ENCODE measurements at places on chromosomes 2 and 18.

DNA sequence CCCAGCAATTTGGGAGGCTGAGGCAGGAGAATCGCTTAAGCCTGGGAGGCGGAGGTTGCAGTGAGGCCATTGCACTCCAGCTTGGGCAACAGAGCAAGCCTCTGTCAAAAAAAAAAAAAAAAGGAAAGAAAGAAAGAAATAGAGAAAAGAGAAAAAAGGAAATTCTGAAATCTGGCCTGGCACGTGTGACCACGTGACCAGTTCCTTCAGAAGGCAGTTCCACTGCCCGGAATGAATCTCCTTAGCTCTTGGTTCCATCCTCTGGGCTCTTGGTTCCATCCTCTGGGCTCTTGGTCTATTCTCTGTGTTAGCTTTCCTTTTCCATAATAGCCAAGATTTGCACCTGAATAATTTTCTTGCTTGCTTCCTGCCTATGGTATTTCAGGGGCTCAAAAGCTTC is 5.3 kb upstream of the POMC start:
- DNase-seq: no peak

DNA sequence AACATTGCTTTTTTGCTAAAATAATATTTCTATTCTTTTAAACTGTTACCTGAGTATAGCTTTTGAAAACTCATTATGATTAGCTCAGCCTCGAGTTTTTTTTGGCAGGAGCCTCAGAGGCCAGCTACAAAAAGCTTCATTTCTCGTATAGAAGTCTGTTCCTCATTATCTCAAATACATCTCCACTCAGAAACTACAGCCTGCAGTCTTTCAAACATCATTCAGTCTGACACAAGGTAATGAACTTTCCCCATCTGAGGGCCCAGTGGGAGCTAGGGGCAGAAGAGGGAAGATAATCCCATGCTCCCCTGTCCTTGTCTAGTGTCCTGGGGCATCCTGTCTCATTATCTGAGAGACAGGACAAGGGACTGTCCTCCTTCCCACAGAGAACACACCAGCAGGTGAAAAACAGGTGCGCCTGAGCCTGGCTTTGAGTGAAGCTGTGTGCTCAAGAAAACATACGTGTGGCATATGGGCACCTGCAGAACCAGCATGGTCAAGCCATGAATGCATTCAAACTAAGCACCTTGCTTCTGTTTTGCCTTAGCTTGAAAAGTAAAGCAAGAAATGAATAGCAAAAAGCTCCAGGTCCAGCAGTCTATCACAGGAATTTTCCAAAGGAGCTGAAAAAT is 247.5 kb downstream of the MREG start:
- DNase-seq: no peak

DNA sequence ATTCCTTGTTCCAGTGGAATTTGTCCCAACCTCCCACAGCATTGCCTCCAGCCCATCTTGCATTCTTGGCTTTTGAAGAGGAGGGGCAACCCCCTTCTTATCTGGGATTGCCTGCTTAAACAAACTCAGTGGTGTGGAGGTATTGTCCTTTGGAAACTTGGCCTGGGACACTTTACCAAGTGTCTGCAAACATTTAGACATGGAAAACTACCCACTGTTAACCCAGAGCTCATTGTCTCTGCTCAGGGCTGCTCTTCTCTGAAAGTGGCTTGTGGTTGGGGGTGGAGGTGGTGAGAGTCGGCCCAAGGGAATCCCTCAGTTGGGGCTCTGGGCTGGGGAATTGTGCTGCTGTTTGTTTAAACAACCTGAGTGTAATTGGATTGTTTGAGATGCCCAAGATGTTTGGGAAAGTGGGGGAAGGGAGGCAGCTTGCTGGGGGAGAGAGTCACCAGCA is 178.3 kb upstream of the GATA6 start:
- DNase-seq: no peak

DNA sequence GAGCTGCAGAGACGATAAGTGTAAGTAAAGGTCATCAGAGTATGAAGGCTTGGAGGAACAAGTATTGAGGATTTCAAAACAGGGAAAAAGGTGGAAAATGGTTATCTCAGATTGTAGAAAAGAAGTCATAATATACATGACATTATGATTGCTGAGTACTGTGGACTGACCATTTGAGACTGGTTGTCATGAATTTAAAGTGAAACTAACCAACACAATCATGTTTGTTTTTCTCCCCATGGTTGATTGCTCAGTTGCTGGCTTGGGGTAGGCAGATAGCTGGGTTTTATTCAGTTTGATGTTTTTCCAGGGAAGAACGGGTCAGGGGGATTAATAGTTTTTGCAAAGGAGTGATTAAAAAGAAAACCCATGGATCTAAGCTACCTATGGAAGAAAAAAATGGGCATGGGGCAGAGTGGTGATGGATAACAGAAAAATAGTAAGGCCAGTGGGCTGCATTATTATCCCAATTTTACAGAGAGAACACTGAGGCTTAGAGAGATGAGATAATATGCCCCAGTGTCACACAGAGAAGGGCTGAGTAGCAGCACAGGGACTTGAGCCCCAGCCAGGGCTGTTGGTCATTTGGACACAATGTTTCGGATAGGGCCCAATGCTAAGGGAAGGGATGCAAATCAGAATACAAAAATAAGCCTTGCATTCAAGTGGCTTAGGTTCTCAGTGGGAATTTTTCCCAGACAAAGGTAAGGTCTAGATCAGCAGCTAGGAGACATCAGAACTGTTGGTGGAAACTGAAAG is 885.7 kb downstream of the DCC start:
- DNase-seq: no peak

DNA sequence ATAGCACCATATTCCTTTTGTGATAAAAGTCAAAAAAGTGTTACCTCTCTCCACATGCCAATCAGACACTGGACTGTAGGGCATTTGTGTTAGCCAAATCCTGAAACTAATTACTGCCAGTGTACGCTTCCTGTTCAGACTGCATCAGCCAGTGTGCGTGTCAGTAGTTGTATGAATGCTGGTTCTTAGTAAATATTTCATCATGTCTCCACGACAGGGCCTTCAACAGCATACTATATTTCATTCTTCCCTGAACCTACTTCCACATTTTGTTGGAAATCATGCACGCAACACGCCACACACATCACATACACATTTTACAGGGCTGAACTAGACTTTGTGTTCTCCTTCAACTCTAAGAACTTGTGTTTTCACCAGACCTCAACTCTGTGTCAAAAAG is 77.5 kb downstream of the EPB41L3 start:
- no peak for DNase-seq

All from posterior cingulate gyrus (tissue), 11 donors.